ENCODE measurements at places on chromosomes 7 and 10.

DNA sequence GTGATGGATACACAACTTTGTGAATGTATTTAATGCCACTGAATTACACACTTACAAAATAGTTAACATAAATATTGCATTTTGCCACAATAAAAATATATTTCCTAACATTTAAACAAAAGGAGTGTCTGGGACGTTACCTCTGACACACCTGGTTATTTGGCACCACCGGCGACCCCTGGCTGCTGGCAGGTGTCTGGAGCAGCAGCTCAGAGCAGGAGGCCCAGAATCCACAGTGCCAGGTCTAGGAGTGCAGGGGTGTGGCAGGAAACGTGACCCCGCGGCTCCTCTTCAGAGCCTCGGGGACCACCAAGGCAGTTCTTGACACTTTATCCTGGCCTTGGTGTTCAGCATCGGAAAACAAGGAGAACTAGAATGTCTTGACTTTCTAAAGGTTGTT is 46.3 kb downstream of the MGMT start:
- no peak for DNase-seq

GRCh38 chr10:81303656-81304055 is 571.3 kb upstream of the NRG3 start:
- DNase-seq: no peak

DNA sequence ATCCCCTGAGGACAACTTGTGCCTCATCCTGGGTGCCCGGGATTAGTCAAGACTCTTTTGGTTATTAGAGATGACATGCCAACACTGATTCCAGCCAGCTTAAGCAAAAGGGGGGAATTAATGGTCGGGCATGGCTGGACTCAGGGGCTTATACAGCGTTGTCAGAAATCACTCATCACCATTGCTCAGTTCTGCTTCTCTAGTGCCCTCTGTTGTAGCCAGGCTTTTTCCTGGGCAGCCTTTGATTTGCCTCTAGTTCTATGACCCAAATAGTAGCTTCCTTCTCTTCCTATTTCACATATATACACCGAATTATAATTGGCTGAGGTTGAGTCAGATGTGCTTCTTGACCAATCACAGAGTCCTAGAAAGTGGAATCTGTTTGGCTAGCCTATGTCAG is 192.0 kb upstream of the HABP2 start:
- no peak for DNase-seq

DNA sequence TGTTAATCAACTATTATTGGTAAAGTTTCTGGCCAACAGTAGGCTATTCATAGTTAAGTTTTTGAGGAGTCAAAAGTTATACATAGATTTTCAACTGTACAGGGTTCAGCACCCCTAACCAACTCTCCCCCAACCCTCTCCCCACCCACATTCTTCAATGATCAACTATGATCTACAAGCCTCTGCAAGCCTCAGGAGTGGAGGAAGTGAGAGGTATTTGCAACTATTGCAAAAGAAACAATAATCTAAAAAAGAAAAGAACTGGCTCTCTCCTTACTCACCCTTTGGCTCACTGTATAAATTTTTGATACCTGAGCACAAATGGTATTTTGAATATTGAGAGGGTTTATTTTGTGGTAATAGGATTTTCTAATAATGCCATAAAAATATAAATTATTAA is 179.8 kb downstream of the IPMK start:
- no peak for DNase-seq

GRCh38 chr7:8387551-8388256 is 45.7 kb upstream of the NXPH1 start:
- no peak for DNase-seq

- DNase-seq: no peak
Measured at GRCh38 chr7:23852135-23852534, 142.1 kb downstream of the STK31 start.

GRCh38 chr10:125148528-125148927 is 11.8 kb downstream of the CTBP2 start:
- no peak for DNase-seq

- DNase-seq: no peak
Measured at GRCh38 chr7:47102331-47102841, 479.5 kb downstream of the TNS3 start.

- no peak for DNase-seq
Measured at GRCh38 chr7:126150278-126150958, 1102.3 kb downstream of the GRM8 start.

DNA sequence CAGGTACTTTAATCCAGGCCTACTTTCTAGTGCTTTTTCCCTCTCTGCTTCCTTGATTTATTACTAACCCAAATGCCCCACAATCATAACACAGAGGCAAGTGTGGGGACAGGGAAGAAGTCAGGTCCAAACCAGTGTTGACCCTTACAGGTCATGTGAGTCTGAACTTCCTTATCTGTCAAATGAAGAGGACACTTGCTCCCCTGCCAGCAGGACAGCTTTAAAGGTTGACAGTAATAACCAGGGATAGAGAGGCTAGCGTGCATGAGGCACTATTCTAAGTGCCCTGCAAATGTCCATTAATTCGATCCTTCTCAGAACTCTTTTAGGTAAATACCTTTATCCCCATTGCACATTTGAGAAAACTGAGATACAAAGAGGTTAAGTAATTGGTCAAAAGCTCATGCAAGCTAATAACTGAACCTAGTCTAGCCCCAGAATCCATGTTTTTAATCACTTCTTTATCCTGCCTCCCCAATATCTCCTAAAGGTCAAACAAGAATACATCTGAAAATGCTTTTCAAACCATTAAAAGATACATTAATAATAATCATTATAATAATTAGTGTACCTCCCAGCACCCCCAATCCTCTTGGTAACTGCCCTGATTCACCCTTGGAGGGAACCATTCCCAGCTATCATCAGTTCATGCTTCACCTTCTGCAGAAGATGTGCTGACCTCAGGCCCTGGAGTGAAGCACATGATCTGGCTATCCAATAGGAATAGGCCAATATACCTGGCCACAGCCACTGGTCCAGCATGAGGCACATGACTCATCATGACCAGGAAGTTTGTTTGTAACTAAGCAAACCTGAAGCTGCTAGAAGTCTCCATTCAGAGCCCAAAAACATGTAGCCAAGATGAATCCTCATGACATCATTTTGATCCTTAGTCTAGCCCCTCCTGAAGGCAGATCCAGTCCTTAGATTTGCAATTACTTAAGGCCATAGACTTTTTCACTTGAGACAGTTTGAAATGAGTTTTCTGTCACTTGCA is 40.7 kb downstream of the SGMS1 start:
- no peak for DNase-seq

- DNase-seq: peak; percentile 66
Measured at GRCh38 chr10:52740913-52741675, 31.5 kb downstream of the MBL2 start.

GRCh38 chr10:29709484-29710002 is 74.8 kb upstream of the SVIL start:
- DNase-seq: no peak

GRCh38 chr7:158706273-158706704 is 1.7 kb upstream of the NCAPG2 start:
- DNase-seq: no peak

GRCh38 chr10:69655124-69655867 is 25.2 kb downstream of the FAM241B start:
- no peak for DNase-seq

- DNase-seq: no peak
Measured at GRCh38 chr10:78604286-78604685, 464.5 kb upstream of the ZMIZ1 start.

GRCh38 chr10:132908621-132909295 is 33.6 kb downstream of the CFAP46 start:
- no peak for DNase-seq

DNA sequence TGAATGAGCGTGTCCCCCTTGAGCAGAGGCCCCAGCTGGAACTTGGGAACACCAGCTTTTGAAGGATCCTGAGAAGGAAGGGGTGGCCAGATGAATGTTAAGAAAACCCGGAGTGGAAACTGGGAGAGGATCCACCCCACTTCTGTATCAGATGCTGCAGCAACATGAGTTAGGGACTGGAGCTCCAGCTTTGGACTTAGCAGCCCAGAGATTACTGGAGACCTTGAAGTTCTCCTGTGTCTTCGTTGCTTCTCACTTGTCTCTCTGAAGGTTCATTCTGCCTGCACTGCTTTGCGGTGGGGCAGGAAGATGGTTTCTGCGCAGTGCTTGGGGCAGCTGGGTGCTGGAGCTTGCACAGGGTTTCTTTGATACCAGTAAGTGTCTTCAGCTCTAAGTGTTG is 9.3 kb downstream of the TMEM248 start:
- no peak for DNase-seq

- DNase-seq: no peak
Measured at GRCh38 chr10:36191009-36191408, 548.9 kb upstream of the FZD8 start.

- peak; percentile 92 for DNase-seq
Measured at GRCh38 chr7:974820-975681, at the start of gene COX19. TSS of gene COX19 (minus strand) at chr7:975549. CDS start at chr7:975509, 40 bp downstream.

- DNase-seq: no peak
Measured at GRCh38 chr7:81688622-81689411, 81.0 kb downstream of the HGF start.

GRCh38 chr10:110233846-110234245 is 26.4 kb downstream of the MXI1 start:
- no peak for DNase-seq

GRCh38 chr10:83272666-83273434 is 866.5 kb upstream of the GHITM start:
- no peak for DNase-seq

DNA sequence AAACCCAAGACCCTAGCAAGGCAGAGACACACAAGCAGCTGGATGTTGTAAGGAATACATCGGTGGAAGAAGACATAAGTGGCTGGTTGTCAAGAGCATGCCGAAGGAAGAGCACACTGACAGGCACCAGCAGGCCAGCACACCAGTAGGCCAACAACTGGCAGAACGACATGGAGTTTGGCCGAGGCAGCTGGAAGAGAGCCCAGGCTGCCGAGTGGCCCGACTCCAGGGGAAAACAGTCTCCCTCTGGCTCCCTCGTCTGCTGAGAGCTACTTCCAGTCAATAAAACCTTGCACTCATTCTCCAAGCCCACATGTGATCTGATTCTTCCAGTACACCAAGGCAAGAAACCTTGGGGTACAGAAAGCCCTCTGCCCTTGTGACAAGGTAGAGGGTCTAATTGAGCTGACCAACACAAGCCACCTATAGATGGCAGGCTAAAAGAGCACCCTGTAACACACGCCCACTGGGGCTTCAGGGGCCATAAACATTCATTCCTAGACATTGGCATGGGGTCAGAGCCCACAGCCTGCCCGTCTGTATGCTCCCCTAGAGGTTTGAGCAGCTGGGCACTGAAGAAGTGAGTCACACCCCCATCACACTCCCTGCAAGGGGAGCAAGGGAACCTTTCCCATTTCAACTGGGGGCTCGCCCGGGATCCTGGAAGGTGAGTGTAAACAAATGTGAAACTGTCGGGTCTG is 14.7 kb upstream of the TNS3 start:
- DNase-seq: peak; percentile 21

GRCh38 chr10:119643306-119644204 is 7.6 kb upstream of the BAG3 start:
- no peak for DNase-seq

GRCh38 chr7:83550100-83550499 is 98.8 kb downstream of the SEMA3E start:
- no peak for DNase-seq

GRCh38 chr7:8303904-8304528 is 42.0 kb upstream of the ICA1 start:
- DNase-seq: no peak

DNA sequence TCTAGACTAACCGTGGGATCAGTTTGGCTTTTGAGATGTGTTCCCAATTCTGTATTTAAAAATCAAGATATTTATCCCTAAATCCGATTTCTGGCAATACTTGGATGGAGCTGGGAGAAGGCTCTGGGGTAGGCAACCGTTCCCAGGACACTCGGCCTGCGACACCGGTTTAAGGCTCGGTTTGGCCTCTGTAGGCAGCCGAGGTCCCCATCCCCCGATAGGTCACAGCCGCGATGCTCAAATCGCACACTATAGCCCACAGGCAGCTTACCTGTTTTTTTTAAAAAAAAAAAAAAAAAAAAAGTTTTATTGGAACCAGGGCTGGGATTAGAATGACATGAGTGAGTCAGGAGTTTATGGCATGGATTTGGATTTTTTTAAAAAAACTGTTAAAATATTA is 729 bp upstream of the TAF3 start:
- DNase-seq: no peak

- no peak for DNase-seq
Measured at GRCh38 chr10:118586911-118587310, 8.5 kb downstream of the PRLHR start.

DNA sequence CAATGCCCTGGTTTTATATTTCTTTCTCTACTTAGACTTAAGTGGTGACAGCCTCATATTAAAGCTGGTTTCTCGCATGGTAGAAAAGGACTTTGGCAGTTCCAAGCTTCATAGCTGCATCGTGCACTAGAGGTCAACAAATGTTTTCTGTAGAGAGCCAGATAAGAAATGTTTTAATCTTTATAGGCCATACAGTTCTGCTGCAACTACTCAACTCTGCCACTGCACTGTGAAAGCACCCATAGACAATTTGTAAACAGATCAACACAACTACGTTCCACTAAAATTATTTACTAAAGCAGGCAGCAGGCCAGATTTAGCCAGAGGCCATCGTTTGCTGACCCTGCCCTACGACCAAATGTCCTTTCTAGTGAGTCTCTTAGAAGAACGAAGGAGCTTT is 36.7 kb downstream of the CSGALNACT2 start:
- no peak for DNase-seq

GRCh38 chr7:87627634-87627994 is 584 bp upstream of the RUNDC3B start:
- no peak for DNase-seq

DNA sequence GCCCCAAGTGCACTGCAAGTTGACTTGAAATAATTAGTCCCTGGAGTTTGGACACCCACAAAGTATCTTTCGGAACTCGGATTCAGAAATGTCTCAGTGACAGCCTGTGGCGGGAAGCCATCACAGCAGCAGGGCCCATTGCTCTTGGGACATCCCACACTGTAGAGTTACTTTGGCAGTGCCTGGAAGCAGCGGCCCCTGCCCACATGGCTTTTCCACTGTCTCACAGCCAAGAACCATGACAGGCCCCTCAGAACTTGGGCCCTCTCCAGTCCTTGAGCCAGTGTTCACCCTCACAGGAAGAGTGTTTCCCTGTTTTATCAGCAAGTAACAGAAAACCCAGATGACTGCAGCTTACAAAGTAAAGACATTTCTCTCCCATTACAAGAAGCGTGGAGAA is 477.0 kb upstream of the GALNT17 start:
- no peak for DNase-seq

- DNase-seq: no peak
Measured at GRCh38 chr7:158613481-158613880, 25.9 kb upstream of the PTPRN2 start.

Data from DND-41 (cell line).